ENCODE measurements at places on chromosomes 6 and 20. TPM values are rescaled to one million over a fixed set of nuclear protein-coding genes. Genes with fewer than 3 reads are reported as not detected.

The AGER gene
- total RNA-seq = 39.0 TPM

The DTD1 gene
- 47.6 TPM for total RNA-seq

The PPP1R14C gene
- total RNA-seq = 1.8 TPM

The SCRT2 gene
- total RNA-seq = not detected

The GPSM3 gene
- total RNA-seq = 213 TPM

The SLC22A2 gene
- total RNA-seq = not detected

The TM9SF4 gene
- 42.9 TPM for total RNA-seq

The BTNL2 gene
- not detected for total RNA-seq

The SPTLC3 gene
- 1.4 TPM for total RNA-seq

The MOXD1 gene
- not detected for total RNA-seq

The NEDD9 gene
- total RNA-seq = 20.8 TPM

The EDN3 gene
- not detected for total RNA-seq

The ARFGEF3 gene
- 0.76 TPM for total RNA-seq

The TEAD3 gene
- total RNA-seq = 1.7 TPM

Measured in activated T-cell treated with anti-CD3 and anti-CD28 coated beads, Interleukin-2, amount 50 U/mL, for 72 hours (primary cell).